ENCODE measurements at places on chromosomes 16 and 17.

- no peak for DNase-seq
Observed at GRCh38 chr17:9108146-9108545, 86.8 kb downstream of the NTN1 start.

DNA sequence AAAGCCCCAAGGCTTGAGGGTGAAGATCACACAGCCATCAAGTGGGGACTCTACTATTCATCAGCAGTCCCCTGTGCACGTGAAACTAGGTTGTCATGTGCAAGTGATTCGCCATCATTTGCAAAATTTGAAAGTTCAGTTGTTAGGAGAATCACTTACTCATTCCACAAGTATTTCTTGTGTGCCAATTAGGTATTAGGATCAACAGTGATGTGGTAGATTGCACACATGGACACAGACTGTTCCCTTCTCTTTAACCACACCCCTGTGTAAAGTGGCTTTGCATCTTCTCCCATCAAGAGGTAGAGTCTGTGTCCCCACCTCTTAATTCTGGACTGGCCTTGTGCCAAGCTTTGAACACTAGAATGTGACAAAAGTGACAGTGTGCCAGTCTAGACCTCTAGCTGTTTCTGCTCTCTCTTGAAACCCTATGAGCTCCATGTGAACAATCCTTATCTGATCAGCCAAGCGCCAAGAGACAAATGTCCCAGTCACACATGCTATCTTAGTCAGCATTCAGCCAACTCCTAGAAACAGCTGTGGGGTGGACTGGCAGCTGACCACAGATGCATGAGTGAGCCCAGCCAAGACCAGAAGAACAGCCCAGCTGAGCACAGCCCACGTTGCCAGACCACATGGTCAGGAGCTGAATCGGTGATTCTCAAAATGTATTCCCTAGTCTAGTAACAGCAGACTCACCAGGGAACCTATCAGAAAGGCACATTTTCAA lies 31.5 kb upstream of the SHISA9 start:
- no peak for DNase-seq

- no peak for DNase-seq
Observed at GRCh38 chr16:67734731-67735201, 15.7 kb upstream of the GFOD2 start.

GRCh38 chr17:56475116-56475515 lies 118.4 kb upstream of the NOG start:
- no peak for DNase-seq

GRCh38 chr16:67951485-67951884 lies 7.6 kb upstream of the LCAT start:
- no peak for DNase-seq

- DNase-seq: no peak
Observed at GRCh38 chr16:84109598-84110335, 7.0 kb downstream of the MBTPS1 start.

DNA sequence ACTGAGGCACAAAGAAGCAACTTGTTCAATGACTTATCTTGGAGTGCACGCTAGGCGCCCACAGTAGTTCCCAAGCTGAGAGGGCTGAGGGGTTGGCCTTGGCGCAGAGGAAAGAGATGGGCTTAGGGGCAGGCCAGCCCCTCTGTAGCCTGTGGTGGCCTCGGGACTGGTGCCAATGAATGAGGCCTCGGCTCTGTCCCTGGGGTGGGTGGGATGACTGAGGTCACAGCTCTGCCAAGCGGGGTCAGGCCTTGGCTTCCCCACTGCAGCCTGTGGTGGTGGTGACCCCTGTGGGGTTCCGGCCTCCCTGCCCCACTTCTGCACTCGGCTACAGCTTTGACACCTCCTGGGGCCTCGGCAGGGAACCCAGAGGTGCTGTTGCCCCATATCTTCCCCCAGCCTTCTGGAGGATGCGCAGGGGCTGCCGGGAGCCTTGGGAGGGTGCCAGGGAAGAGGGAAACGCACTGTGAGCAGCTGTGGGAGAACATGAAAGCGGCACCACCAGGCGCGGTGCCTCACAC lies 46.0 kb downstream of the BEAN1 start:
- no peak for DNase-seq

GRCh38 chr16:66521951-66522771 lies 27.8 kb downstream of the TK2 start:
- DNase-seq: peak; percentile 95

GRCh38 chr16:24150282-24150681 lies 105.9 kb upstream of the CACNG3 start:
- DNase-seq: no peak

- peak; percentile 75 for DNase-seq
Observed at GRCh38 chr17:8057691-8058114, 18.8 kb downstream of the ALOX15B start.

DNA sequence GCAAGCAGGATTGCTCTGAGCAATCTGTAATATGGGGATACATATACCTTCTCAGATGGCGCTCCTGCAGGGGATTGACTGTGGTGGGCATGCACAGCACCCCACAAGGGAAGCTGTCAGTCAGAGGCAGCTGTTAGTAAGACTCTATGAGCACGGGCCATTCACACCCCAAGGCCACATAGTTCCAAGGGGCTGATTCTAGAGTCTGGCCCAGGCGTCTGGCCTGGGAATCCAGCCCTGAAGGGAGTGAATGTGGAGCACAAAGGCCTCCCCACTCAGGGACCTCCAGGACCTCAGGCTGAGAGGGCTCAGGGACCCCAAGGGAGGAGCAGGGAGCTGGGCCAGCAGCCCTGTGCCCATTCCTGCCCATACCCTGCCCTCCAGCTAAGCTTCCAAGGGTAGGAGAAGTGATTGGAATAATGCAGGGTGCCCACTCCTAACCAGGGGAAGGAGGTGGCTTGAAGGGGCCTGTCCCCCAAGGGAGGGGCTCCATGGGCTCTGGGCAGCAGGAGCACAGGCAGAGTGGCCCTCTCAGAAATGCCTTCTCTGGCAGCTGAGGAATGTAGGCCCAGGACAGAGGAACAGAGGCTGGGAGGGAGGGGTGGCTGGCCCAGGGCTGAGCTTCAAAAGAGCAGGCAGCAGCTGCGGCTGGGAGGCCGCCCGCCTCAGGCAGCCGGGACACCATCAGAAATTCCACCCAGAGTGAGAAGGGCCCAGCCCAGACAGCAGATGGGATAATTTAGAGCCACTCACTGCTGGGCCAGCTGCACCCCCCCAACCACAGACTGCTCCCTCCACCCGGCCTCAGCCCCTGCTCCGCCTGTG lies 48.9 kb upstream of the MRPS23 start:
- no peak for DNase-seq

DNA sequence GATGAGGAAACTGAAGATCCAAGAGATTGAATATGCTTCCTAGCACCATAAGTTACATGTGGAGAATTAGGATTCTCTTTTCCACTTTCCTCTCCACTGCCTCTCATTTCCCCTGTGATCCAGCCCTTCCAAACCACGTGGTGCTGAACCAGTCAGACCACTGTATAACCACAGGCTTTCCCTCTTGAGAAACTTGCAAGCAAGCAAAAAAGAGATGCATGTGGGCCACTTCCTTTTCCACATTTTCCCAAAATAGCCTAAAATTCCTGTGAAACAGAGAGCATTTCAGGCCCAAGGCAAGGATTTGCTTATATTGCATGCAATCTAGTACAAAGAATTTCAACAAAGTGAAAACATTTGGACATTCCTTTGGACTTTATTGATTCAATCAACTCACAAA lies 59.3 kb upstream of the KSR1 start:
- no peak for DNase-seq

DNA sequence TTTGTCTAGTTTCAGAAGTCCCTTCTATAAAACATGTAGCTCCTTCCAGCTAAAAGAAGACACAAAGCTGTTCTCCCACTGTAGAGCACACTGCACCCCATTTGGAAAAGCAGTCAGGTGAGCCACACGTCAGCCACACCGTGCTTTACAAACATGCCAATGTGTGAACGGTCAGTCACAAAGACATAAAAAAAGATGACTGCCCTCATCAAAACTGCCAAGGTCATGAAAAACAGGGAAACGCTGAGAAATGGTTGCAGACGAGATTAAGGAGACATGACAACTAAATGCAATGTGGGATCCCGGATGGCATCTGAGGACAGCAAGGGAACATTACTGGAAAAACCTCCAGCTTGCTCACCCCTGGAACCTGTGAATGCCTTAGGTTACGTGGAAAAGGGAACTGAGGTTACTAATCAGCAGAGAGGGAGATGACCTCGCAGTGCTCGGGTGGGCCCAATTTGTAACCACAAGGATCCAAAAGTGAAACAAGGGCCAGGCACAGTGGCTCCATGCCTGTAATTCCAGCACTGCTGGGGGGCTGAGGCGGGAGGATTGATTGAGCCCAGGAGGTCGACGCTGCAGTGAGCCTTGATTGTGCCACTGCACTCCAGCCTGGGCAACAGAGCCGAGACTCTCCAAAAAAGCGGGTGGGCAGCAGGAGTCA lies 8.1 kb downstream of the ANKRD11 start:
- DNase-seq: no peak

- DNase-seq: no peak
Observed at GRCh38 chr16:56628486-56629350, 3.1 kb downstream of the MT1E start.

GRCh38 chr17:32281011-32281451 lies 15.4 kb downstream of the RHBDL3 start:
- DNase-seq: no peak

GRCh38 chr16:15885560-15886001 lies 2.8 kb downstream of the CEP20 start:
- no peak for DNase-seq

DNA sequence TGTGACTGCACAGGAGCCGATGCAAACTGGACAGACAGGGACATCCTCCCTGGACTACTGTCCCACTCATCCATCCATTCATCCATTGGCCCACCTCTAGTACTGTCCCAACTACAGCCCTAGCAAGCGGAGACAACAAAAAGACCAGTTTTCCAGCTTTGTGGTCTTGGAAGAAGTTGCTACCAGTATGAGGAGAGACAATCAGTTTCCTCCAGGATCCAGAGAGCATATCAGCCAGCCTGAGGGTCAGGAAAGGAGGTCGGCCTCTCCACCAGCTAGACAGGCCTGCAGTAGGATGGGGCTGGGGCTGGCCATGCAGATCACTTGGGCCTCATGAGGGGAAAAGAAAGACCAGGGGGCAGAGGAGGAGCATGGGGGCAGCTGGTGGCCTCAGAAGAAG lies 16.8 kb downstream of the KRT33A start:
- no peak for DNase-seq

DNA sequence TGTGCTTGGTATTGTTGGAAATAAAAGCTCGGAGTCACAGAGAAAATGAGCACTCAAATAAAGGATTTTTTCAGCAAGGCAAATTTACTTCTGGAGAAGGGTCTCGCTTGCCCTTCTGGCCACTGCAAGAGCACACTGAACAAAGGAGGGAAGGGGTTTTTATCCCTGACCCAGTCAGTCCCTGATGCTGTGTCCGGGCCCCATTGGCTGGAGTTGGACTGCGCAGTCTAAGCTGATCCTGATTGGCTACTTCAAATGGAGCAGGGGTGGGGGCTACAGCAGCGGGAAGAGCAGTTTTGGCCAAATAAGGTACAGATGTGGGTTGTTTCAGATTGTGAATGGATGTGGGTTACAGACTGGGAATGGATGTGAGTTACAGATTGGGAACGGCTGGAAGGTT lies 4.3 kb upstream of the NLRP1 start:
- DNase-seq: no peak

GRCh38 chr17:67067571-67068482 lies 23.5 kb downstream of the CACNG1 start:
- DNase-seq: no peak

DNA sequence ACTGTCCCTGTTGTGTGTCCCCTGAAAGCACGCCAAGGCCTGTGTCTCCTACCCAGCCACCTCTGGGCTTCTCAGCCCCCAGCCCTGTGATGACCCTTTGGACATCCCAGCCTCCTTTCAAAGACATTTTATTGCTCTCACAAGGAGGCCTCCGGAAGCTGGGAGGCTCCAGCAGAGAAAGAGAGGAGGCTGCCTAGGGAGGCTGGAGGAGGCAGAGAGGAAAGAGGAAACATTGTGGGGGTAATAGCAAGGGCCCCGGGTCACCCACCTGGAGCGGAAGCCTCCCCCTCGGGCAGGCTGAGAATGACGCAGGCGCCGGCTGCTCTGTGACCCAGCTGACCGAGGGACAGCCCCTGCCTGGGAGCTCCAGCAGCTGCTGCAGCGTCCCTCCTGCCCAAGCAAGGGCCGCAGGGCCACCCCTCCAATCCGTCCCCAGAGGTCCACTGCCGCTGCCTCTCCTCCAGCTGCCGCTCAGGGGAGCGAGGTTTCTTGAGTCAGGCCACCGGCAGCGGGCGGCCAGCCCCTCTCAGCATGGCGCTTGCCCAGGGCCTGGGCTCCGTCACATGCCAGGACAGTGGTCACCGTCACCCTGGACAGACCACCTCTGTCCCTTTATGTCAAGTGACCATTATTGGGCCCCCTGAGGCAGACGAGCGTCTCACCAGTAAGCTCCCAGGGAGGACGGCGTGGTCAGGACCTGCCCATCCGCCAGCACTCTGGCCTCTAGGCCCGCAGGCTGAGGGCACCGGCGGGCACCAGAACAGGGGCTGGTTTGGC lies 29.3 kb downstream of the ACTG1 start:
- DNase-seq: no peak

GRCh38 chr17:63035695-63036094 lies 69.7 kb downstream of the TANC2 start:
- DNase-seq: no peak

GRCh38 chr16:19698480-19699465 lies 19.3 kb downstream of the KNOP1 start:
- no peak for DNase-seq

DNA sequence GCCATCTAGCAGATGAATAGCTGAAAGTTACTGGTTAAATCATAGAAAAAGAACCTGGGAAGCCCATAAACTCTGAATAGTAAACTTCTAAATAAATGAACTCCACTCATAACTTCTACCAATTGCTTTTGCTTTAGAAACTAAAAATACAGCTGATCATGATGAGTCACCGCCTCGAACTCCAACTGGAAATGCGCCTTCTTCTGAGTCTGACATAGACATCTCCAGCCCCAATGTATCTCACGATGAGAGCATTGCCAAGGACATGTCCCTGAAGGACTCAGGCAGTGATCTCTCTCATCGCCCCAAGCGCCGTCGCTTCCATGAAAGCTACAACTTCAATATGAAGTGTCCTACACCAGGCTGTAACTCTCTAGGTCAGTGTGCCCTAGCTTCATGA lies 9.7 kb downstream of the KAT7 start:
- DNase-seq: no peak

DNA sequence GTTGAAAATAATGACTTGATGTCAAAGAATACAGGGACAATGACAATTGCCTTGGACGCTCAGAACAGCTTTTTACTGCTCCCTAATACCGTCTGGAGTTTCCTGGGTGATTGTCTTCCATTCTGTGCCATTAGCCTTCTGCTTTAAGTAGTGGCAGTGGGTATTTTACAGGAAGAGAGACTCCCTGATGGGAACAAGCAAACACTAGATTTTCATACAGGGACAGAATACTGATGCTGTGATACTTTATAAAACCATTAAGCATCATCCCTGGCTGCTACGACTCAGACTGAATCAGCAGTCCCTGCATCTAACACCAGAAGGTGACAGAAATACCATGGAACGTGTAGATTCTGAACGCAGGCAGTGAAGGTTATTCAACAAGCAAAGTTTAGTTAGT lies 635.4 kb upstream of the GOT2 start:
- no peak for DNase-seq
